ENCODE measurements at places on chromosomes 6 and 20.

GRCh38 chr6:134995536-134995935 lies 45.6 kb upstream of the ALDH8A1 start:
- no peak for DNase-seq

DNA sequence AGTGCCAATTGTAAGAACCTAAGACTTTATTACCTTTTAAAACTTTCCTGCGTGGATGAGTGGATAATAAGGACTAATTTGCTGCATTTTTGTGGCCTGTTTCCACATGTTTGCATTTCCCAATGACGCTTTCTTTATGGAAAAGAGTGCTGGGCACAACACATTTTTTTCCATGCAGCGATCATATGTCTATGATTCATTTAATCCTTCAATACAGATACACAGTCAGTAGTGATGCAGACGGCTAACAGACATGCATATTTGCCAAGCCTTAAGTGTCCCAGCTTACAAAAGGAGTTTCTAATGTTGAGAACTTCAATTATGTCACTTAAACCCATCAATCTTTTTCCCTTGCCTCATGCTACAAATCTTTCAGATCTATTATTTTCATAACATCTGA lies 239.8 kb upstream of the PREP start:
- no peak for DNase-seq

GRCh38 chr6:31187780-31188194 lies 17.3 kb upstream of the POU5F1 start:
- no peak for DNase-seq

DNA sequence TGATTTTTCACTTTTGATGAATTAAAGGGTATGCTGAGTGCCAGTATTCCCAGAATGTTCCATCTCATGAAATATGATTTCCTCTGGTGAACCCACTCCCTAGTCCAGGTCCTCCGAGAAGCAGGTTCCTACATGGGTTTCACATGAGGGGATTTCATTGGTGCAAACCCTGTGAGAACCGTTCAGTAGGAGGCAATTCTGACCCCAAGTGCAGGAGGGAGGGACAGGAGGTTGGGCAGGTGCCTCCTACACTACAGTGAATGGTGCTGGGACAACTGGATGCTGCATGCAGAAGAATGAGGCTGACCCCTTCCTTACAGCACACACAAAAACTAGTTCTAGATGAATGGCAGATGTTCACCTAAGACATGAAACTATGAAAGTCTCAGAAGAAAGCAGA lies 5.1 kb upstream of the ULBP2 start:
- DNase-seq = no peak

DNA sequence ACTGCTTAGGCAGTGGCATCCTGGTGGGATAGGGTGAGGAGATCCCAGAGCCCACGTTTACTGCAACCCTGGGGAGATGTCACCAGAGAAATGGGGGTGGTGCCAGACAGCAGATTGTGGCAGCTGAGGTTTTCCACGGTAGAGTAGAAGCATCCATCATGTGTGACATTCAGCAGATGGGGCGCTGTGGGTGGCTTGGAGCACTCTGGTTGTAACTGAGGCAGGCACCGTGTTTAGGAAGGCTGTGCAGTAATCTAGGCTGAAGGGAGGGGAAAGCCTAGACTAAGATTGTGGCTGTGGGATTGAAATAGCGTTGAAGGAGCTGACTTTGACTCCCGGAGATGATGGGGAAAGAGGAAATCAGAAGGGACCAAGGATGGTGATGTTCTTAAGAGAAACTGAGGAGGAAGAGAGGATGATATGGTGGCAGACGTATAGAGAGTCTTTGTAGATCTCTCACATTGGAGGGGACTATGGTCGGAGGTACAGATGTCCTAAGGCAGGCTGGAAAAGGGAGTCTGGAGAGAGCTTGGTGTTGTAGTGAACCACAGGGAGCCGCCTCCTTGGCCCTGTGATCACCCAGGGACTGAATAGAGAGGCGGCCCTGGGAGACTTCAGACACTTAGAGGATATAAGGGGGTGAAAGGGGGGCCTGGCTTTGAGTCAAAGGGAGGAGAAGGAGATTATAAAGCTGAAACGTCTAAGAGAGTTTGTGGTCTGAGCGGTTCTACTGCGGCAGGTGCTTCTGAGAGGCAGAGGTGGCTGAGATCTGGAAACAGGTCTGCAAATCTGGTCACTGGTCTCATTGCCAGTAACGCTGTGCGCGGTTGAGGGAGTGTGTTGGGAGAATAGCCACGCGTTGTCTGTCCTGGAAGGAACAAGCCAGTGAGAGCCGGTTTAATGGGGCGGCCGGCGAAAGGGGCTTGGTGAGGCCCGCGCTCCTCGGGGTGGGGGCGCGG lies 792 bp upstream of the MICA start:
- DNase-seq = peak; percentile 16

DNA sequence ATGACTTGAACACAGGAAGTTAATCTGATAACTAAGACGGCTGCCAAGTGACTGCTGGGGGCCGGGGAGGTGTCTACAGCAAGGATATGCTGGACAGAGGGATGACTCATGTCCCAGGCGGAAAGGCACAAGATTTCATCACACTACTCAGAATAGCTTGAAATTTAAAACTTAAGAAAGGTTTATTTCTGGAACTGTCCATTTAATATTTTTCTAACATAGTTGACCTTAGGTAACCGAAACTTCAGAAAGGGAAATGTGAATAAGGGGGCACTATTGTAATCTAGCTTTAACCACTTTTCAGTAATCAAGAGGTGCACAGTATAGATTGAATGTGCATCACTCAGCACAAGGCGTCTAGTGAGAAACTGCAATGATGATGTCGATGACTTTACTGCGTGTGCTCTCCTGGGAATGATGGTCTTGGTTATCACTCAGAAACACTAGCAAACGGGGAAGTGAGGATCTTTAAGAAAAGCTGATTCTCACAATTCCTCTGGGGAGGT lies 171.5 kb downstream of the QKI start:
- no peak for DNase-seq

DNA sequence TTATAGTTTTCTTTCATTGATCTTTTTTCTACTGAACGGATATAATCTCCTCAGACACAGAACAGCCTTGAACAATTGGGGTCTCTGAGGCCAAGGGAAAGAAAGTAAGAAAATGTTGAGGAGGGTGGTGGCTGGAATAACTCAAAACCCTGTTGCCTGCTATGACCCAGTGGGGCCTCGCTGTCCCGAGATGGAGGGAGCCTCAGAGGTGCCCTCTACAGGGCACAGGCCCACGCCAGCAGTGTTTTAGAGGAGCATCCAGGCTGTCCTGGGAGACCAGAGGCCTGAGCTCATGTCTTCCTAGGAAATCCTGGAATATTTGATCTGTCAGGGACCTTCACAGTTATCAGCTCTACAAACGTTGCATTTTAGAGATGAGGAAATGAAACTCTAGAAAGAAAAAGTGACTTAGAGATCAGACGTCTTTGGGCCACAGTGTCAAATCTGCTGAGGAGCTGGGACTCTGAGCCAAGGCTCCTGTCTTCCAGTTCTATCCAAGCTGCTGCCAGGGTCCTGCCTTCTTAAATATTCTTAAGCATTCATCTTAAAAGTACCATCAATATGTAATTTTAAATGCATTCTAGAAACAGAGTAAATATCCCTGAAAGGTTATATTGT lies 26.3 kb downstream of the ALDH5A1 start:
- no peak for DNase-seq

- DNase-seq = no peak
These were observed 305.2 kb upstream of the CITED2 start for GRCh38 chr6:139679516-139680179.

GRCh38 chr6:131225127-131225526 lies 89.9 kb downstream of the AKAP7 start:
- no peak for DNase-seq

All from CD4-positive, alpha-beta T cell (primary cell).